Left hindlimb (tissue), 1 donor: ENCODE measurements at places on chromosomes 11 and 22.

DNA sequence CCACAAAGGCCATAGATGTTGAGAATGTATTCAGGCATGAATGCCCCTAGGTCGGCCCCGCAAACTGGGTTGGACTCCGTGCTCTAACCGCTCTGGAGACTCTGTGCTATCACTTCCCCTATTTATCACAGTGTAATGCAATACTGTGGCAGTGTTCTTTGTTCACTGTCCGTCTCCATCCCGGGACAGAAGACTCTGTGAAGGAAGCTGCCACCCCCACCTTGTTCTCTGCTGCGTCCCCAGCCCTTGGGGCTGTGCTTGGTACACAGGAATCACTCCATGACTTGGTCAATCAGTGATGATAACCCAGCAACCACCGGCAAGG is 57.6 kb downstream of the TSPAN18 start:
- peak; percentile 22 for DNase-seq

GRCh38 chr11:36408498-36409136 is 101.5 kb downstream of the TRAF6 start:
- no peak for DNase-seq

GRCh38 chr22:38435010-38435409 is 20.0 kb downstream of the KCNJ4 start:
- no peak for DNase-seq

DNA sequence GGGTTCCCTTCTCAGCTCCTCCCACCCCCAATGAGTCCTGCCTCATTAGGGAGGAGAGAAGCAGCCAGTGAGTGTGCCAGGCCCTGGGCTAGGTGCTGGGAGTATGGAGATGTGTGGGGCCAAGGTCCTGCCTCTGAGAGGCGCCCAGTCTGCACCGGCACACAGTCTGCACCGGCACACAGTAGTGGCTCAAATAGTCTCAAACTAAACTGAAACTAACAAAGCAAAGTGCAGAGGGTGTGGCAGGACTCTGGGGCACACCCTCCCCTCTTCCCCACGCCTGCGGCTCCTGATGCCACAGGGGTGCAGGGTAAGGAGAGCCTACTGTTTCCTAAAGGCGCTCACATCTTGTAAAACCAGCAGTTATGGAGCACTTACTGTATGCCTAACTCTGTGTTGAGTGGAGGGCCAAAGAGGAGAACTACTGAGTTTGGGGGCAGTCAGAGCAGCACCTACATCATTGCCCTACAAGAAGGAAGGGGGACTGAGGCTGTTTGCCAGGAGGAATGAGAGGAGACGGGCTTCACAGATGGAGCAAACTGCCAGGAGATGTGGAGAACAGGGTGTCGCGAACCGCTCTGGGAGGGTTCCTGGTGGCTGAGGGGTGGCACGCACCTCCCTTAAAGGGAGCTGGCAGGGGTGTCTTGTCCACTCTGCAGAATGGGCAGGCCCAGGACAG is 939 bp upstream of the SH3BP1 start:
- DNase-seq = no peak

DNA sequence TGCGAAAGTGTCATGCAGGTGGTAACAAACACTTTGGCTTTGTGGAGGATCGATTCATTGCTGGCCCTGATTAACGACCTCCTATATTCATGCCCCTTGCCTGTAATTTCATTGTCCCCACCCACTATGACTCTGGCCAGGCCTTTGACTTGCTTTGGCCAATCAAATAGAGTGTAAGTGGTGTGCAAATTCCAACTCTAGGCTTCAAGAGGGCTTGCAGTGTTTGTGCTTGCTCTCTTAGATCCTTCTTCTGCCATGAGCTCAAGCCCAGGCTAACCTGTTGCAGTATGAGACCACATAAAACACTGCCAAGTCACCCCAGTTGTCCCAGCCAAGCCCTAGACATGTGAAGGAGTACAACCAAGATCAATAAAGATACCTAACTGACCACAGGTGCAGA is 48.0 kb downstream of the RCN1 start:
- no peak for DNase-seq

- DNase-seq = no peak
Measured at GRCh38 chr11:71582309-71582895, at the start of gene KRTAP5-11. Gene KRTAP5-11 (minus strand): TSS chr11:71582875. CDS start chr11:71582837, 38 bp downstream.

DNA sequence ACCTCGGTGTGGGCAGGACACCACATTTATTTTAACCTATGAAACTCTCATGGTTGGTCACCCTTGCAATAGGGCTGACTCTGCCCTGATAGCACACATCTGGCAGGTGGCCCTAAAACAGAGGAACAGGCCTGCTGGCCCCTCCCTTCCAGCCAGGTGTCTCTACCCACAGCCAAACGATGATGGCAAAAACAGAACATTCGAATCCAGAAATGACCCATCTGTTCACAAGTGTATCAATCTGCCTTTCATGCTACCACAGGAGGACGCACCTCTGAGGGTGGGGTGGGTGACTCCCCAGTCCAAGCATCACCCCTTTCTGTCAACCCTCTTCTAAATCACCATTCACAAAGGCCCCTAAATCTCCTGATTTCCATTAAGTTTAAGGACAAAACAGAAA is 118.1 kb downstream of the ETS1 start:
- DNase-seq = no peak

- DNase-seq = no peak
Measured at GRCh38 chr11:130467116-130467900, 18.9 kb downstream of the ADAMTS15 start.

- DNase-seq = peak; percentile 91
Measured at GRCh38 chr11:47355283-47356128, 3.0 kb upstream of the MYBPC3 start.

- no peak for DNase-seq
Measured at GRCh38 chr22:33025675-33026074, 32.5 kb downstream of the SYN3 start.

DNA sequence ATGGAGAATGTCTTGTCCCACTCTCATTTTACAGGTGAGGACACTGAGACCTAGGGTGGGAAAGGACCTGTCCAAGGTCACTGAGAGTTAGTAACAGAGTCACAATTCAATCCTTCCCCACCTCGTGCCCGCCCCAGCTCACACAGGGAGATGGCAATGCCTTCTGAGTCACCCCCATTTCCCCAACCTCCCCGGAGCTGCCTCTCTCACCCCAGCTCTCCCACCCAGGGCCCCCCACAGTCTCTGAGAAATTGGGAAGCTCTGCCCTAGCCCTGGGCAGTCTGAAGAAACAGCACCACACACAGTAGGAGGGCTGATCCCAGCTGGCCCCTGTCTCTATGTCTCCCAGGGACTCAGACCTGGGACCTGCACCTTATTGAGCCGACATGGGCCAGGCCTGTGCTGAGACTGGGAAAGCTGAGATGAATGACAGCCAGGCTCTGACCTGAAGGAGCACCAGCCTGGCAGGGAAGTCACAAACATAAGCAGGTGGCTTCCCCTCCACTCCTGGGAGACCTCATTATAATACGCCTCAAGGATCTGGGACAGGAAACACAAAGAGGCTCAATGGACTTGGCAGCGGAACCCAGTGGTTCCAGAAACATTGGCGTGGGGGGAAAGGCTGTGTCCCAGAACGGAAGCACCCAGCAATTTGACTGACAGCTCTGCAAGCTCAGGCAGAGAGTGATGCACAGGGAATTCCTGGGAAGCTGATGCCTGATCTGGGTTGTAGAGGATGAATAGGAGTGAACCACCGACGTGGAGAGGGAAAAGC is 51.0 kb downstream of the CD6 start:
- DNase-seq = no peak

DNA sequence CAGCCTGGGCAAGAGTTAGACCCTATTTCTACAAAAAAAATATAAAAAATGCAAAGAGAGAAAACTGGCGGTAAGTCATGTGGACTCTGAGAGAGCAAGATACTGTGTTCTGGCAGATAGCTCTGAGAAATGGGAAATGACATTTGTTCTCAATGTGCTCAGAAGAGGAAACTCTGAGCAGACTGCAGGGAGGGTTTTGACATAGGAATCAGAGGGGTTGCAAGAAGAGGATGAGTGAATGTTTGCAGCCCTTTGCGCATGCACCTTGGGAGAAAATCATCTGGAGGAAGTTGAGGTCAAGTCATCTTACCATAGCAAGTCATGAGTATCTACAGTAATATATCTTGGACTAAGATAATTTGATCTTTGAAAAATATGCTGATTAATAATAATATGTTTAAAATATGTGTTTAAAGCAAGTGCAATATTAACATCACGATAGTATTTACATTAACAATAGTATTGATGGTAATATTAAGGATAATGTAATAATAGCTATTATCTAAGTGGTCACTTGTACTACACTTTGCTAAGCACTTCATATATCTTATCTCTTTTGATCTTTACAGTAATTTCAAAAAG is 2.6 kb downstream of the ACER3 start:
- no peak for DNase-seq

DNA sequence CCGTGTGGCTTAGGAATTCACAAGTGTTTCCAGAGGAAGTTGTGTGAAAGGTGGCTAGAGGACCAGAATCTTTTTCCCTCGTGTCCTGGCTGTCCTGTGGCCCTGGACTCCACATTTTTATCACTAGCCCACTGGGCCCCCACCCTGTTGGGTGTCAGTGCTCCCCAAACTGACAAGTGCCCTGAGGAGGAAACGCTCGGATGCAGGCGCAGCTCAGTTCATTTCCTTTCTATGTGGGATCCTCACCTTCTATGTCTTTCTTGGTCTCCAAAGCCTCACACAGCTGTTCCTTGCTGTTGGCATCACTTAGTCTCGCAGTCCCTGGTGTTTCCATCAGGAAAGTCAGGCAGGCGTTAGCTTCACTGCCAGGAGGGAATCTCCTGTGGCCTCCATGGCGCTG is 68.0 kb upstream of the KCNQ1OT1 start:
- no peak for DNase-seq

GRCh38 chr22:30926706-30927105 is 41.9 kb downstream of the MORC2 start:
- no peak for DNase-seq

DNA sequence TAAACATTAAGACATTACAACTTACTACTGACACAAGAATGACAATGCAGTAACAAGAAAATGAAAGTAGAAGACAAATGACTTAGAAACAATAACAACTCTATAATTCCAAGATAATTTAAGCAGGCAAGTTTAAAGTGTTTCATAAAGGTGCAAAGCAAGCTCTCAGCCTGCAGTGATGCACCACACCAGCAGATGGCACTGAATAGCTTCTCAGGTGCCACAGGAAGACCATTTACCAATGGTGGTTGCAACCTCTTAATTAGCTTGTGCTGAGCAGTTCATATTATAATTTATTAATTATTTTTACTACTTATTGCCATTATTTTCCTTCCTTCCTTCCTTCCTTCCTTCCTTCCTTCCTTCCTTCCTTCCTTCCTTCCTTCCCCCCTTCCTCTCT is 60.6 kb downstream of the NXPE2 start:
- no peak for DNase-seq

DNA sequence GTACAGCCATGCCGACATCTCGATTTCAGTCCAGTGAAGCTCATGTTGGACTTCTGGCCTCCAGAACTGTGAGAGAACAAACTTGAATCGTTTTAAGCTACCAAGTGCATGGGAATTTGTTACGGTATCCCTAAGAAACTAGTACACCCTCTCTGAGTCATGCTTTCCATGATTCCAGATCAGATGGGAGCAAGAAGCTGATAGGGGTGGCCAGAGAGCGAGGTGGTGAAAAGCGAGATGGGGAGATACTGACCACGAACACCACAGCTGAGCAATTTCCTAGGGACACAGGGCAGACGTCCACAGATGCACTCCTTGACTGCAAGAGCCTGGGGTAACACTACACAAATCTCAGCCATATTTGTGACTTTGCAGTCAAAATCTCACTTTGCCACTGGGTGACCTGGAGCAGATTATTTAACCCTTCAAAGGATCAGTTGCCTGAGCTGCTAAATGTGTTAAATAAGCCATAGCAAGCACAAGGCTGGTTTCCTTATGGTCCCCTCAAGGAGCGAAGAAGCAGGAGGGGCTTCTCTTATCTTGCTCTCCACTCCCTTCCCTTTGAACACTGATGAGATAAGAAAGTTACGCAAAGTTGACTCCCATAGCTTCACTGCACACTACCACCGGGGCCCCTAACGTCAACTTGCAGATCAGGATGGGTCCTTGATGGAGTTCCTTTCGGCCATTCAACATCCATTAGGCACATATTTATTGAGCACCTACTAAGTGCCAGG is 22.6 kb upstream of the RCN1 start:
- DNase-seq = no peak

GRCh38 chr11:23320131-23320530 is 459.9 kb upstream of the CCDC179 start:
- no peak for DNase-seq

DNA sequence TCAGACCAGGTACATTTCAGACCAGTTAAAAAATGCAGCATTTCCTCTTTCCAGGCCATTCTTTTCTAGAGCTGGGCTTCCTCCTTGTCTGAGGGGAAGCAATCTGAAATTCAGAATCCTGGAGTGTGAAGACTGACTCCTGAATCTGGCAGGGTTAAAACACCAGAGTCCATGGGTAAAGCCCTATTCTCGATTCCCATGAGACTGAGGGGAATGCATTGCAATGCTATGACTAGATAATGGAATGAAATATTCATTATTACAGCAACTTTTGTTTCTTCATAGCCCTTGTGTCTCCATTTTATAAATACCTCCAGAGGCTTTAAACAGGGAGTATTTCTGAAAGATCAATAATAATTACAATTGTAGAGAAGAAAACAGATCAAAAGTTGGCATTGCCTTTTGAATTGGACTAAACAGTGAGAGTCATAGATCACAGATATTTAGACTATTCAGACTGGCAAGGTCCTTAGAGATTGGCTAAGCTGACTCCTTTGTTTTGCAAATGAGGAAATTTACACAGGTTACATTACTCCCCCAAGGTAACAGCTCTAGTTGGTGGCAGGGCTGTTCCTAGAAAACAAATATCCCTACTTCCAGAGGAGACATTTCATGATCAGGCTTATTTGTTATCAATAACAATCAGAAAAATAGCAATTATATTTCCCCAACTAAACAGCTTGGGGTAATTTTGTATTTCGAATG is 632.6 kb upstream of the KIRREL3 start:
- no peak for DNase-seq

DNA sequence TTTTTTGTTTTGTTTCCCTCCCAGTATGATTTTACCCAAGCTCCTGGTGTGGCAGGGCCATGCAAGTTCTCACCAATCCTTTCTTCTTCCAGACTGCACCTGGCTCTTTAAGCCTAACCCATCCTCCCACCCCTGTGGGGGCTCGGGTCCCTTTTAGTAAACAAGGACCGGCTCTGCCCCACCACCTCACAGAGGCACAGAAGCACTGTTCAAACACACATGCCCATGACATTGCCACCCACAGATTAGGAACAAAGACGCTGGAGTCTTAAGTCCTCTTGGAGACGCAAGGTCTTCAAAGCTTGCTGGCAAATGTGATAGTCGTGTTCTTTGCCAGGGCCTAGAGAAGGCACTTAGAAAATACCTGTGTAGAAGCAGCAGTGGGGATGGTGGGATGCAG is 18.9 kb downstream of the UQCR10 start:
- no peak for DNase-seq

DNA sequence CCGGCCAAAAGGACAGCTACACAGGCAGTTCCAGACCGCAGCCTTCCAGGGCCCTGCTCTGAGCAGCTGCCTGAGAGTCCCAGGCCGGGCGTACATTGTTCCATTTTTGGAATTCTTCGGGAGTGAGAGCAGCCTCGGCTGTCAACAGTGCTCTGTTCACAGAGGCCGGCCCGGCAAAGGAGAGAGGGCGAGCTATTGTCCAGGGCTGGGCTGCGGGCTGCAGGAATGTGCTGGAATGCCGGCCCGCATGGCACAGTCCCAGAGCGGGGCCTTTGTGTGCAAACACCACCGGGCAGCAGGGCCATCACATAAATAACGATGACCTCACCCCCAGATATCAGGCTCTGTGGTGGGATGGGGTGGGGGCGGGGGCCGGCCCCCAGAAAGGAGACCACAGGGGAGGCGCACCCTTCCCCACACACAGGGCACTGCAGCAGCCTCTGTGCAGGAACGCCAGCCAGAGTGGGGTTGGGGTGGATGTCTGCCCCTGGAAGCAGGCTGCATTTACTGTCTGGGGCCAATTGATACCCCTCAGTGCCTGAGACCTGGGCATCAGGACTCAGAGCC is 15.8 kb downstream of the LINC01488 start:
- DNase-seq = peak; percentile 90
